Spleen (tissue), 13 donors: ENCODE measurements at places on chromosomes 3 and 15. TPM values are rescaled to one million over a fixed set of nuclear protein-coding genes. Genes with fewer than 3 reads are reported as not detected.

ZNF80 gene
- polyA plus RNA-seq = 0.14 TPM

ROPN1 gene
- polyA plus RNA-seq = 0.06 TPM

IL17RB gene
- polyA plus RNA-seq = 0.26 TPM

EFHB gene
- polyA plus RNA-seq = 1.9 TPM

ADIPOQ gene
- polyA plus RNA-seq = 0.12 TPM

TTC14 gene
- polyA plus RNA-seq = 30.1 TPM

RTP3 gene
- polyA plus RNA-seq = not detected

NGRN gene
- polyA plus RNA-seq = 27.2 TPM

NISCH gene
- polyA plus RNA-seq = 18.9 TPM

EBLN2 gene
- polyA plus RNA-seq = 0.45 TPM

DNAH1 gene
- polyA plus RNA-seq = 10.1 TPM

PLSCR2 gene
- polyA plus RNA-seq = not detected

GPR176 gene
- 4.6 TPM for polyA plus RNA-seq

MUSTN1 gene
- 16.1 TPM for polyA plus RNA-seq

DAZL gene
- not detected for polyA plus RNA-seq

DUOXA2 gene
- polyA plus RNA-seq = not detected

TRH gene
- polyA plus RNA-seq = 0.06 TPM

SLC9C1 gene
- polyA plus RNA-seq = not detected

PYGO1 gene
- 0.22 TPM for polyA plus RNA-seq

ZDHHC3 gene
- 15.2 TPM for polyA plus RNA-seq

POLQ gene
- 0.88 TPM for polyA plus RNA-seq

SPATA12 gene
- 0.13 TPM for polyA plus RNA-seq

GP9 gene
- polyA plus RNA-seq = 1.4 TPM

HTR3E gene
- polyA plus RNA-seq = not detected

HRH1 gene
- 0.42 TPM for polyA plus RNA-seq

ABI3BP gene
- polyA plus RNA-seq = 4.2 TPM

NMB gene
- 2.2 TPM for polyA plus RNA-seq

GOLGA8S gene
- 0.13 TPM for polyA plus RNA-seq

RGMA gene
- 0.59 TPM for polyA plus RNA-seq

PPIB gene
- 287 TPM for polyA plus RNA-seq

GPR62 gene
- polyA plus RNA-seq = 0.05 TPM

OR5H2 gene
- polyA plus RNA-seq = not detected

FAM3D gene
- polyA plus RNA-seq = 0.28 TPM

RTF1 gene
- 19.4 TPM for polyA plus RNA-seq

CCDC9B gene
- 8.0 TPM for polyA plus RNA-seq

ANKUB1 gene
- polyA plus RNA-seq = not detected

RASGRP1 gene
- polyA plus RNA-seq = 2.1 TPM

CDHR4 gene
- polyA plus RNA-seq = not detected

TMED3 gene
- polyA plus RNA-seq = 52.0 TPM

MAP6D1 gene
- polyA plus RNA-seq = 2.1 TPM

GABRB3 gene
- polyA plus RNA-seq = 0.09 TPM

SNRPA1 gene
- 74.6 TPM for polyA plus RNA-seq

CTXND1 gene
- polyA plus RNA-seq = 0.65 TPM

PCOLCE2 gene
- 9.1 TPM for polyA plus RNA-seq

FRMD5 gene
- 0.09 TPM for polyA plus RNA-seq

ADAMTS17 gene
- polyA plus RNA-seq = 0.21 TPM

PLSCR4 gene
- polyA plus RNA-seq = 12.1 TPM

APOD gene
- 4.6 TPM for polyA plus RNA-seq

PIERCE2 gene
- 2.5 TPM for polyA plus RNA-seq

SPTSSB gene
- polyA plus RNA-seq = 0.26 TPM

UQCRC1 gene
- polyA plus RNA-seq = 128 TPM

GABRR3 gene
- 0.03 TPM for polyA plus RNA-seq

MYH15 gene
- 0.08 TPM for polyA plus RNA-seq

VGLL3 gene
- 1.1 TPM for polyA plus RNA-seq

USP50 gene
- polyA plus RNA-seq = not detected
